ENCODE measurements at places on chromosomes 3 and 15.

- peaks cover 1% of the 10 kb centered on the region for H3K4me1 ChIP-seq
- DNase-seq = no peak
- no peaks in the 10 kb centered on the region for H3K36me3 ChIP-seq
Measured at GRCh38 chr3:167936019-167936418, 159.7 kb downstream of the GOLIM4 start.

GRCh38 chr15:74193299-74193718, 9.3 kb downstream of the STRA6 start:
- H3K4me1 ChIP-seq = peaks cover 11% of the 10 kb centered on the region
- H3K36me3 ChIP-seq = no peaks in the 10 kb centered on the region
- H3K27me3 ChIP-seq = no peaks in the 10 kb centered on the region
- H3K27ac ChIP-seq = no peak overlapping the region
- no peak overlapping the region for H3K4me3 ChIP-seq
- no peak for DNase-seq

- H3K4me3 ChIP-seq = no peak overlapping the region
- no peaks in the 10 kb centered on the region for H3K27me3 ChIP-seq
- no peaks in the 10 kb centered on the region for H3K36me3 ChIP-seq
- H3K4me1 ChIP-seq = no peaks in the 10 kb centered on the region
Measured at GRCh38 chr3:32994045-32994444, 42.6 kb downstream of the CCR4 start.

GRCh38 chr3:194095464-194095863, 40.5 kb upstream of the HES1 start:
- no peaks in the 10 kb centered on the region for H3K4me1 ChIP-seq
- H3K27me3 ChIP-seq = no peaks in the 10 kb centered on the region
- DNase-seq = no peak

DNA sequence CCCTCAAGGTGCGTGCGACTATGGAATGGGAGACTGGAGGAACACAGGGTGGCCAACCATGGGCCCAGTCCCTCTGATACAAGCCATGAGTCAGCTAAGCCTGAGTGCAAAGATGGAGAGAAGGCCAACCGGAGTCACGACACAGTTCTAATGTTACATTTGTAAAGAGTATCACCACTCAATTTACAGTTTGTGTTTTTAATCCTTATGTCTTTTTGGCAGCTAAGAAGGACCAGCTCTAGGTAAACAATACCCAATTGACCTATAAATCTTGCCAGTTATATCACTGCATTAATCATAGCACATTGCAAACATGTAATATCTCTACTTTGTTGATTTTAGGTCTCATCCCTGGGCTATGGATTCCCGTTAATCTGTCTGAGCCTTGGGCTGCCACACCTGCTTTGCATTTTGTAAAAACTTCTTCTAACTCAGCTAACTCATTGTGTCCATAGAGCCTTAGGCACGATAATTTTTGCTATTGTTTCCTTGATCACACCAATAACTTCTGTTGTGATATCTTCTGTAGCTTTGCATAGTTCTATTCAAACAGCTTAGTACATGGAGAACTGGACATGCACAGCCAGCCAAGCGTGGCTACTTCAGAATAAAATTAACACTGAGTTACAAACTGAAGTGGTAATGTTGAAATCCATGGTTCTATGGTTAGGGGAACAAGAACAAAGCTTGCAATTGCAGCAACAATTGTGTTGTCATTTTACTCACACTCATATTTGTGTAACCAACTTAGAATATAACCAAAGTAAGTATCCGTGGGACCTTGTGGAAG, 50.3 kb downstream of the LSM3 start:
- H3K27ac ChIP-seq = no peak overlapping the region
- H3K36me3 ChIP-seq = no peaks in the 10 kb centered on the region
- no peak overlapping the region for H3K4me3 ChIP-seq
- no peaks in the 10 kb centered on the region for H3K27me3 ChIP-seq
- H3K4me1 ChIP-seq = peaks cover 34% of the 10 kb centered on the region

Measured in cardiac muscle cell (in vitro differentiated cells and primary cell).